ENCODE measurements at places on chromosomes 6 and 20.
A peak's percentile ranks its signal among the peaks of the same experiment; 100 is the strongest.

GRCh38 chr6:45084257-45084656, 243.9 kb upstream of the RUNX2 start:
- no peak for DNase-seq

DNA sequence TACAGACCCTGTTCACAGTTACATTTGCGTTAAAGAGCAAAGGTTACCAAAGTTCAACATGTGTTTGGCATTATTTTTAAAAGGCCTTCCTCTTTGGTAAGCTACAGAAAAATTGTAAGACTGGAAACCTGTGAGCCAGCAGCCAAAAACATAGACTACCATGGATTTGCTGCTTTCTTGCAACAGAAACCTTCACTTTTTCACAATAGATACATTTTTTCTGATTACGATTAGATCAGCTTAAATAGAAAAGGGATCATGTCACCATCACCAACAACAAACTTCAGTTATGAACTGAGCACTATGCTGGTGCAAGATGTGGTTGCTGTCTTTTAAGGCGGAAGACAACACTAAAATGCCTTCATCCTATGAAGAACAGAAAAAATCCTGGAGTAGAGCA, 112.3 kb upstream of the MARCKS start:
- no peak for DNase-seq

DNA sequence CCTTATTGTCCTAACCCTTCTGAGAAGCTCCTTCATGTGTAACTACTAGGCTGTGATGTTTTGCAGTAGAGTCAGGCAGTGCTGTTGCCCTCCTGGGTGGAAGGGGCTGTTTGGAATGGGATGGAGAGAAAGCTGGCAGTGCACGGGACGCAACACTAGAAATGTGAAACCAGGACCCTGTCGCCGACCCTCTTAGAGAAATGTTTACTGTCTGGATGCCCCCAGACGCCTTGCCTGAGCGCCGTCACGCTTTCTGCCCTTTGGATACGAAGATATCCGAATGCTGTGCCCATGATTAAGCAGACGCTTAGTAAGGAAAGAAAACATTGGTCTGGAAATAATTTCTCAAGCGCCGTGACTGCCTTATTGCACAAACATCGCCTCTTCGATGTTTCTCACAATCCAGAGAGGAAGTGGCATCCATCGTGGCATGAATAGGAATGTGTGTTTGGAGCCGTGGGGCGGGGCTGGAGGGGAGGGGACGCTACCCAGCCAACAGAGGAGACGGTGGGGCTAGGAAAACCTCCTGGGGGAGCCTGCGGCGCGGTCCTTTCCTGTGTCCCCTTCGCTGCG, 661 bp upstream of the PPP1R14C start:
- peak; percentile 23 for DNase-seq

DNA sequence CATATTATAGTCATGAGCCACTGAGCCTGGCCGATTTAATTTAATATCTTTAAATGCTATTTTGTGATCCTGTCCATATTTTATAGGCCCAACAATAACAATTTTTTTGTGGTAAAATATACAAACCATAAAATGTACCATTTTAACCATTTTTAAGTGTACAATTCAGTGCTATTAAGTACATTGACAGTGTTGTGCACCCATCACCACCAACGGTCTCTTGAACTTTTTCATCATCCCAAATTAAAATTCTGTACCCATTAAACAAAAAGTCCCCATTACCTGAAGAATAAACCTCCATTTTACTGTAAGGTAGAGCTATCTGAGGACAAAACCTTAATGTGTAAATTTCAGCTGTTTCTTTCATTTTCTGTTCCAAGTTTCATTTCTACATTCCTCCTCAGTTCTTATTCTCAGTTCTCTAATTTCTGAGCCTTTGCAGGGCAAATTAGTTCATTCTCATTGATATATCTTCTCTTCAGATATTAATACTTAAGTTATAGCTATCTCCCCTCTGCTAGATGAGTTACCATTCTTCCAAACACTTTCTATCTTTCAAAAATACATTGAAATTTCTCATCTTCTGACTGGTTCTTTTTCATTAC, 10.3 kb downstream of the MTO1 start:
- DNase-seq: no peak

DNA sequence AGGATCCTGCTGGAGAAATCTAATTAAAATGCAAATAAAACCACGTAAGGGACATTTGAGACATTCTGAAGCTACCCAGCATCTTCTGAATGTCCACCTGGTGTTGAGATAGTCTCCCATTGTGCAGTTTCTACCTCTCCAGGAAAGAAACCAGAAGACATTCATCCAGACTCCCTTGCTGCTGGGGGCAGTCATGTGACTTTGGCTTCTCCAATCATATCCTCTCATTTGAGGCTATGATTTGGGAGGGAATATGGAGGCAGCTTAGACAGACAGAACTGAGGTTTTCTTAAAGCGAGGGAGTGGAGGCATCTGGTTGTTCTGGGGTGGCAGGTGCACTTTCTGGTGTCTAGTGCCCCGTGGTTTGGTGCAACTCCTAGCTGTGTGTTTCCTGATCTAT, 315.2 kb upstream of the SULF2 start:
- DNase-seq: no peak

GRCh38 chr20:57040466-57040865, 226.0 kb downstream of the BMP7 start:
- no peak for DNase-seq

GRCh38 chr6:166966268-166966667, 9.9 kb upstream of the RNASET2 start:
- no peak for DNase-seq

GRCh38 chr20:49230561-49231133, 11.4 kb downstream of the DDX27 start:
- no peak for DNase-seq

- DNase-seq: peak; percentile 92
These were observed 133.8 kb upstream of the CCN2 start for GRCh38 chr6:132084811-132085509.

DNA sequence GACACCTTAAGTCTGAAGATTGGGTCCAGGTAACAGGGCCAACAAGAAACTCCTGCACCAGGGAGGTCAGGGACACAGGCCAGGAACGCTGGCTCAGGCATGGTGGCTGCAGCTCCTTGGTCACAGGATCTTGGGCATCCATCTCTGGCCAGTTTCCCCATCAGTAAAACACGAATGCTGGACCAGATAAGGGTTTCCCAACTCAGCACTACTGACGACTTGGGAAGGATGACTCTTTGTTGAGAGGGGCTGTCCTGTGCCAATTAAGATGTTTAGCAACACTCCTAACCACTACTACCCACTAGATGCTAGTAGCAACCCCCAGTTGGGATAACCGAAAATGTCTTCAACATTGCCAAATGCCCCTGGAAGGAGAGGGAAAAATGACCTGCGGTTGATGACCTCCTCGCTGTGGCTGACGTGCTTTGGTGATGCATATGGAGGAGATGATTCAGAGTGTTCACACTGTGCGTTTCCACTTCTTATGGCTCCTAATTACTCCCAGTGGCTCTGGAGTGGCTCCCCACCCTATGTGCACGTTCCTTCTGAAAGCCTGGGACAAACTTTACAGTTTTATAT, 261.9 kb downstream of the CDH26 start:
- DNase-seq: peak; percentile 34

DNA sequence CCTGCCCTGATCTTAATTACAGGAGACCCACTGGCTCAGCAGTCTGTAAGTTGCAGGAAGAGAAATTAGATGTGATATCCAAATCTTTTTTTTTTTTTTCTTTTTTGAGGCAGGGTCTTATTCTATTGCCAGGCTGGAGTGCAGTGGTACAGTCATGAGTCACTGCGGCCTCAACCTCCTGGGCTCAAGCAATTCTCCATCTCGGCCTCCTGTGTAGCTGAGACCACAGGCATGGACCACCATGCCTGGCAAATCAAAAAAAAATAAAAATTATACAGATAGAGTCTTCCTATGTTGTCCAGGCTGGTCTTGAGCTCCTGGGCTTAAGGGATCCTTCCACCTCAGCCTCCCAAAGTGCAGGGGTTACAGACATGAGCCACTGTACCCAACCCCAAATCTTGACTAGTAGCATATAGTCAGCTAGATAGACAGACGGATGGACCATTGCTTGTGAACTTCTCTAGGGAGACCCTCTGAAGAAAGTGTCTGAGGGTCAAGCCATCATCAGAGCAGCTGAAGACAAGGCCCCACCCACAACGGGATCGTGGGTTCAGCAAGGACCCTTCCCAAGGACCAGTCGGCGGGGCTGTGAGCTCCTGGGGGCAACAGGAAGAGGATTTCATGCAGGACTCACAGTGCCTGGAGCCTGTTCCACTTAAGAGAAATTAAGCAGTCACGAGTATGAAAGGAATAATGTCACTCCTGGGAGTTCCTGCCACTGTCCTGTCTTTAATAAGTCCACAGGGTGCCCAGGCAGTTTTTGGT, 222.7 kb downstream of the ANKRD60 start:
- DNase-seq: no peak

Measured in A172 (cell line).